ENCODE measurements at places on chromosomes 1 and 21.
A peak's percentile ranks its signal among the peaks of the same experiment; 100 is the strongest.

DNA sequence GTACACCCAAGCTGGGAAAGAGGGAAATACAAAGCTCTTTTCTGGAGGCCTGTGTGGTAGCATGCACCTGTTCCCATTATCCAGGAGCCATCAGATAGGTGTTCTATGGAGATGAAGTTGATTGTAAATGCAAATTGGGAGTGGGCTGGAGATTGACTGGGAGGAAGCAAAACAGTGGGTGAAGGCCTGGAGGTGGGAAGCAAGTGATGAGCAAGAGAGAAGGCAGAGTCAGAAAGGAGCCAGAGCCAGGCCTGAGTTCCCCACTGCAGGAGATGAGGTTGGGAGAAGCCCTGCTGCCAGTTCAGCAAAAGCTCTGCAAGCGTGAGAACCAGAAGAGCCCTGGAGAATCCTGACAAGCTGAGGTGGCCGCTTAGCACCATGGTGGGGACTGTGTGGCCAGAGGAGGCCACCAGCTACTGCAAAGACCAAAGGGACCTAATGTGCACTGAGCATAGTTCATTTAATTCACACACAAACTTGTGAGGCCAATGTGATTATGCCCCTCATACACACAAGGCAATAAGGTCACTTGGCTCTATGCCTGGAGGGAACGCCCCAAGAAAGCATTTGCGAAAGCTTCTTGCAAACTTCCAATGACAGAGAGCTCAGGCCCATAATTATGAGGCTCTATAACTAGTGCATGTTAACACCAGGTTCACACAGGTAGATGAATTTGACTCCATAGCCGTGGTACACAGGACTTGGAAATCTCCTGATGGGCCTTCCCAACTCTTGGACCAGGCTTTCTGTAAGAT, 73.0 kb upstream of the GRIK3 start:
- no peak for DNase-seq

- DNase-seq: no peak
These were observed 1237.4 kb upstream of the TMPRSS15 start for GRCh38 chr21:19640964-19641363.

DNA sequence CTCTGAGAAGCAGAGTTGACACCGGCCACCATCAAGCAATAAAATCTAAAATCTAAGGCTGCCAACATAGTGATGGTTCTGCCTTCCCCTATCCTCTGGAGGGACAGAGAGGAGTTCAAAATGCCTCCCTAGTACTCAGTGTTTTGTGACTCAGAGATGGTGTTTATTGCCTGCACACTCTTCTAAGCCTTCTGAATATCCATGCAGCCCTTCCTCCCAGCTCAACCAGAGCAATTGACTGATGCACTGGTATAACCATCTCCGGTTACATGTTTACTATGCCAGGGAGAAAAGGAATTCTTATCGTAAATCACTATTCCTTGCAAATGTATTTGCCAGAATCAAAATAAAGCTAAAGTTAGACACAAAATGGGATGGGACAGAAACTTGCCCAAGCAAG, 132.9 kb upstream of the RAB4A start:
- no peak for DNase-seq

DNA sequence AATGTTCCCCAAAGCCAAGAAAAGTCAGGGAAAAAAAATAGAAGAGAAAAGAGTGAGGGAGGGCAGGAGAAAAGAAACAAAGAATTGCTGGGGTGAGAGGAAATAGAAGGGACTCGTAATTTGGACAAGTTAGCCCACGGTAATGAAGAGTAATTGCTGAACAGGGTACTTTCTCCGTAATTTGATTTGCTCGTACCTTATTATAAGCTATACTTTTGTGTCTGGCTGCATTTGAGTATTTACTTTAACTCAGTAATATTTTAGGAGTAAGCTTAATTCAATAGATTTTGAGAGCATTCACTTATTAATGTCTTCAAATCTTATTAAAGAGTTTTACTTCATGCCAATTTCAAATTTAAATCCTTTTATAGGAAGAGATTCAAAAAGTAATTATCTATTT, 527.5 kb downstream of the COL11A1 start:
- no peak for DNase-seq

GRCh38 chr1:233635765-233636502, 22.0 kb downstream of the KCNK1 start:
- no peak for DNase-seq

DNA sequence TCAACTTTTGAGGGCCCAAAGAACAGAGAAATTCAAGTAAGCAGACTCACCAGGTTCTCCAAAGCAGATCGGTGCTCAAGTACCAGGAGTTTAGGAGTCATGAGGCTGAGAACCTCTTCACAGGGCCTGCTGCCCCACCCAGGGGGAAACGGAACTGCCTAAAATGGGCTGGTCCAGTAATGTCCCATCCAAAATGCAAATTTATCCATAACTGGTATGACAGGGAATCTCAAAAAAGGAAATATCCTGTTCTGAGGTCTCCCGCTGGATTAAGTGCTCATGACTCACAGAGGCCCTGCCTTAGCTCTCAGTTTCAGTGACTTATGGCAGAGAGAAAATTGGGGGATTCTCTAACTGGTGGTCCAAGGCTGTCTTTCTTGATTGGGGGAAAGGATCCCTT, 9.3 kb downstream of the SPRR2G start:
- DNase-seq: no peak

DNA sequence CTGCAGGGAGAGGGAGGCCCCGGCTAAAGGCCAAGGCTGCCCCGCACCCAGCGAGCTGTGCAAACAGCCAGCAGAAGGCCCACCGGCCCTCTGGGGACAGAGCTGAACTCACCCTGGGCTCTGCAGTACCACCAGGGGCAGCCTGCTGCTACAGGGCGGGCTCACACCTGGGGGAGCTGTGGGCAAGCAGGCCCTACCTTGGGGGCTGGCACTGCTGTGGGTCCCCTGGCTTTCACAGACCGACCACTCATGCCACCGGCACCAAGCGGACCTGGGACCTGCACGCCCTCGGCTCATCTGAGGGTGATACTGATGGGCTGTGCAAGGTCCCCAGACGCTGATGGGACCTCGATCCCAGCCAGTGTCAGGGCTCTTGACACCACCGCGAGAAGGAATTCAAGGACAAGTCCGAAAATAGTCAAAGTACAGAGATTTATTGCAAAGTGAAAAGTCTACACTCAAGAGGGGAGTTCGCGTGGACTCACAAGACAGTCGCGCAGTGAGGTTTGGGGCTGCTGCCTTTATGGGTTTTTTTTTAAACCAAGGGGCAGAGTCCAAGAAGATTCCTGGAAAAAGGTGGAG, 61.0 kb upstream of the ADARB1 start:
- peak; percentile 37 for DNase-seq

DNA sequence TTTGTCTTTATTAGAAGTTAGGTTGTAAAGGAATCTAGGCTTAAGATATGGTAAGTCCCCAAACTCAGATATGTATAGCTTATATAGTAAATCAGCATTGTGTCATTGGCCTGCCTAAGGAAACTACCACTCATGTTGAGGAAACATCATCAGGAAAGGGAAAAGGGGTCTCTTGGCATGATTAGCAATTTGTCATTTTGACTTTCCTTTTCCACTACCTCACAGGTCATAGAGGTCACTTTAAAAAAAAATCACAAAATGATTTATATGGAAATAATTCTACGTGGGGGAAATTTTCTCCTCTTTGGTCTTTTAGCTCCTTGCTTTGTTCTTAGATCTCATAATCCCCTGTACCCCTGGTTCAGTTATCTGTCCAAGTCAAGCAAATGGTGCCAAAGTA, 213.5 kb downstream of the RPS6KC1 start:
- no peak for DNase-seq

- peak; percentile 77 for DNase-seq
These were observed 103.8 kb downstream of the EPHB2 start for GRCh38 chr1:22814176-22815042.

DNA sequence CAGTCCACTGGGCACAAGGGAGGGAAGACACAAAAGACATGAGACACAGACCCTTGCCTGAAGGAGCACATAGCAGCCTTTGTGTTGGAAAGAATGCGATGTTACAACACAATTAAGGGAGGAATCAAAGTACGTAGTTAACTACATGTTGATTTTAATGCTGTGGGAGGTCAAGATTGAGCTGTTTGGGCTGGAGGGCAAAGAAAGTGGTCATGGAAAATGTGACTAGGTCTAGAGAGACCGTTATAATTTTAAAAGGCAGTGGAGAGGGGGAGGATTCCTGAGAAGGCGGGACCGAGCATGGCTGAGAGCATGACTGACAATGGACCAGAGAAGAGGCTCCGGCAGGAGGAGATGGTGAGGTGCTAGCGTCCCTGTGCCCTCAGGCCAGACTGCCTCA, 111.8 kb upstream of the ATP1A1 start:
- DNase-seq: no peak

DNA sequence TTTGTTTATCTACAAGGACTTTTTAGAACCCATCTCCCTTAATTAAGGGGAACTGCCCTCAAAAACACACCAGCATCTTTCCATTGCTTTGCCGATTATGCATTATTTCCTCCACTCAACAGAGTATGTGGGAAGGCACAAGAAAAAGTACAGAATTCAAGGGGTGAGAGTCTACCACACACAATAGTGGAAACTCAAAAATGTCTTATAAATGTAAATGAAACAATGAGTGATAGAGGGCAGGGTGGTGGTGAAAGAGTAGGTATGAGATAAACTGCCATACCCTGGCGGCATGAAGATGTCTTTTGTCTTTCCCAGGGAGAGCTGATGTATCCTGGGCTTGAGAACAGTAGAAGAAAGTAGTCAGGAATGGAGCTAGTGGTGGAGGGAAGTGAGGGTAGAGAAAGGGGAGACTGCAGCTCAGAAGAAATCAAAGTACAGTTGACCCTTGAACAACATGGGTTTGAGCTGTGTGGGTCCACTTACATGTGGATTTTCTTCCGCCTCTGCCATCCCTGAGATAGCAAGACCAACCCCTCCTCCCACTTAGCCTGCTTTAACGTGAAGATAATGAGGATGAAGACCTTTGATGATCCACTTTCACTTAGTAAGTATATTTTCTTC, 24.4 kb downstream of the CD58 start:
- no peak for DNase-seq

DNA sequence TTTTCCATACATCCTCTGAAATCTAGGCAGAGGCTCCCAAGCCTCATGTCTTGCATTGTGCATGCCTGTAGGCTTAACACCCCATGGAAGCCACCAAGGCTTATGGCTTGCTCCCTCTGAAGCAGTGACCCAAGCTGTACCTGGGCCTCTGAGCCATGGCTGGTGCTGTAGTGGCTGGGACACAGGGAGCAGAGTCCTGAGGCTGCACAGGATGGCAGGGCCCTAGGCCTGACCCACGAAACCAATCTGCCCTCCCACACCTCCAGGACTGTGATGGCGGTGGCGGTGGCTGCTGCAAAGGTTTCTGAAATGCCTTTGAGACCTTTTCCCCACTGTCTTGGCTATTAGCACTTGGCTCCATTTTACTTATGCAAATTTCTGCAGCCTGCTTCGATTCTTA, 429.5 kb downstream of the NPHP4 start:
- no peak for DNase-seq

GRCh38 chr1:27868932-27869718, 3.2 kb upstream of the THEMIS2 start:
- DNase-seq: no peak

GRCh38 chr1:46983830-46984586, 39.5 kb upstream of the CYP4X1 start:
- DNase-seq: no peak

DNA sequence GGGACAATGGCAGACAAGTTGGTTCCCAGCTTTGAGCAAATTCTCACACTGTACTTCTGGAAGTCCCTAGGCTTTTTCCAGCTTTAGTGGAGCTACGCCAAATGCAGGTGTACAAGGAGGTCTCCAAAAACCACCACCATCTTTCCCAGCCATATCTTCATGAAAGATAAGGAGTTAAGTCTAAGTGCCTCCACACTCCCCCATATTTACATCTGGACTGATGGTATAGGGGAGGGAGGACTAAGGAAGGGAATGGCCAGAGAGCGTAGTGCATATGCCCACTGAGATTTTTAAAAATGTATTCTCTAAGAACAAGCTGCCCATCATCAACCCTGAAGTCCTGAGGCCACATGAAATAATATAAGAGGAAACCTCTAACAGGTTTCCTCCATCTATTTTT, 161.3 kb downstream of the TGFBR3 start:
- DNase-seq: no peak

DNA sequence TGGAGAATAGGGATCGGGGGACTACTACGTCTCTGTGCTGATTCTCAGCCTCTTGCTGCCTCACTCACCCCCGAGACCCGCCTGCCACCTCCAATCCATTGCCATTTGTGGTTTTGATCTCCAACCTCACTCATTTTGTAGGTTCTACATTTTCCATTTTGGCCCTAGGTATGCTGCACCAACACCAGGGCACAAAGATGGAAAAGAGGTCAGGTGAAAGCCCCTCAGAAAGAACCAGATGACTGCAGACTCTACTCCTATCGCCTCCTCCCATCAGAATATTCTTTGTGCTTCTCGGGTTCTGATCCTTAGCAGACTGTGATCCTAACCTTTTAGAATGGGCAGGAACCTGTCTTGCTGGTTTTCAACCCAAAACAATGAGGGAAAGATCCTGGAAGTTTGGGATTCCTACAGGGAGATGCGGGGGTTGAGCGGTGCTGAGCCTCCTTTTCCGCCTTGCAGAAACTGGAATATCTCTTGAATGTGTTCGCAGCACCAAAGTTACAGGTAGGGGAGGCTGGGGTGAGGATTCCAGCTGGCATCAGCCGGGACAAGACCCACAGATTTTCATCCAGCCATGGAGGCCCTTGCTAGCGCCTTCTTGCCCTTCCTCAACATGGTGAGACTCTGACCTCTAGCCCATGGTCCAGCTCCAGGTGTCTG, 53.1 kb downstream of the RHBG start:
- no peak for DNase-seq

- DNase-seq: no peak
These were observed 18.8 kb downstream of the OPRD1 start for GRCh38 chr1:28830814-28831213.

GRCh38 chr1:184482136-184482535, 95.3 kb downstream of the C1orf21 start:
- DNase-seq: no peak

GRCh38 chr1:237145379-237146135, 103.6 kb downstream of the RYR2 start:
- no peak for DNase-seq

DNA sequence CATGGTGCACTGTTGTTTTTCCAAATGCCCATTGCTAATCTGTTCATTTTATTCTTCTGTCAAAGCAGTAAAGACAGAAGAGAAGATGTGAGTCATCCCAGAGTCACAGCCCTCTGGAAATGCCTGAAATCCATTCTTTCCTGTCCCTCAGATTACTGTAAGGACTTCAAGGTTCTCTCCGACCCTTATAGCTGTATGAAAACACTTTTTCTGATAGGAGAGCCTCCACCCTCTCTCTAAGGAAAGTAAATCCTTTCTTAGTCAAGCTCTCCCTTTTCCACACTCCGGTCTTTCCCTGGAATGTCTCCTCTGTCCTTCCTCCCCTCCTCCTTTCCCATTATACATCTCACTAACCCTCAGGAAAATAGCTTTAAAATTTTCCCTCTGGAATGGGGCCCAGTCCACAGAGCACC, 3.5 kb upstream of the PRDX6 start:
- no peak for DNase-seq

- no peak for DNase-seq
These were observed 3.5 kb upstream of the BSND start for GRCh38 chr1:54995013-54995760.

All from lower lobe of right lung (tissue), 2 donors.